Activated naive CD4-positive, alpha-beta T cell treated with anti-CD3 and anti-CD28 coated beads, Interleukin-2, amount 50 U/mL, for 16 hours (primary cell): ENCODE measurements at places on chromosomes 7 and 10.

DNA sequence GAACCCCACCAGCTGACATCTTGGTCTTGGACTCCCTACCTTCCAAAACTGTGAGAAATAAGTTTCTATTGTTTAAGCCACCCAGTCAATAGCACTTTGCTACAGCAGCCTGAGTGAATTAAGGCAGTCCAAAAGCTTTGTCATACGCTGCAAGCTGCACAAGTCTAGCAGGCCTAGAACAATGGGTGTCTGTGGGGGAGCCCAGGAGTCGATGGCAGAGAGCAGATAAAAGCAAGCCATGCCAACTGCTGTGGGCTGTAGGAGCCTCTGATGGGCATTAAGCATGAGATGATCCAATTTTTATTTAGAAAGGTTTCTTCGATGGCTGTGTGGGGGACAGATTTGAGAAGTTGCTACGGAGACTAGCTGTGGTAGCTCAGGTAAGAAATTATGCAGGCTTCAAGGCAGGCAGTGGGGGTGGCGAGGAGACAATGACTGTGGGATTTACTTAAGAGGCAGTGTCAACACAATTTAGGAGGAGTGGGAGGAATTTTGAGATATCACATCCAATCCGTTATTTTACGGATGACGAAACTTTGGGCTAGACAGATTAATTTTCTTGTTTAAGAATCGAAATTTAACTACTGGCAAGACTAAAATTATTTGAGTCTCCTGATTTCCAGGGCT, 110.4 kb downstream of the NRCAM start:
- DNase-seq = no peak

- no peak for DNase-seq
Observed at GRCh38 chr10:48804740-48805182, 120.1 kb downstream of the WDFY4 start.

DNA sequence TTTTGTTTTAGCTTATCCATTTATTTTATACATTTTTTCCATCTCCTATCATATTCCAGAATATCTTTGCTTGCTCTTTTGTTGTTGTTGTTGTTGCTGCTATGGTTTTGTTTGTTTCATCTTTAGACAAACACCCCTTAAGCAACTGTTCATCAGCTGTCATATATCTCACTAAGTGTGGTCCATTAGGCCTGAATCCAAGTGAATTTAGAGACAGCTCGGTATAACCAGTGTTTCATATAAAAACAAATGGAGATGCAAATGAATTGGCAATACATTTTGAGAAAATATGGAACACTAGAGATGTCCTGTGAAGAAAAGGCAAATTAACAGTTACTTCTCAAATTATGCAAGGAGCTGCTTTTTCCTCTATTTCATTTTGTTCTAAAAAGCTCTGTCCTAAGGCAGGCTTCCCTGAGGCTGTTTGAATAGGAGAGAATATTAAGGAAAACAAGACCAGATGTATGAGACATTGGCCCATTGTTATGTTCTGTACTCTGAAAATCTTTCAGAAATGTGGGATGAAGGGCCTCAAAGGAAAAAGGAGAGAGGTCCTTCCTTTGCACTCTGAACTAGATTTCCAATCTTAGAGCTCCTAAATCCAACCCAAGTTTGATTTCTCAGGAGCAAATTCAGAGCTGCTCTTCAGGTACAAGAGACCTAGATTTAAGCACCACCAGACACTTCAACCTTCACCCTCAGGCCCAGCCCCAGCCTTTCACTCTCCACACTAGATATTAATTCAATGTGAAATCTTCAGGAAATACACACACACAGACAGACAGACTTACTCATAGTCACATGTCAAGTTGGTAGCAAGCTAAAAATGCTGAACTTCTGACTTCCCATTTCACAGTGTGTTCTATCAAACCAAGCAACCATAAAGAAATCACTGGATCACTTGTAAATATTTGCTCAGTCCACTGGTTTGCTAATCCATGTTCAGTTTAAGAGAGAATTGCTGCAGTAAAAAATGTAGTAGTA, 5.4 kb downstream of the TFEC start:
- DNase-seq = no peak

- no peak for DNase-seq
Observed at GRCh38 chr10:86439544-86439943, 72.9 kb upstream of the GRID1 start.

DNA sequence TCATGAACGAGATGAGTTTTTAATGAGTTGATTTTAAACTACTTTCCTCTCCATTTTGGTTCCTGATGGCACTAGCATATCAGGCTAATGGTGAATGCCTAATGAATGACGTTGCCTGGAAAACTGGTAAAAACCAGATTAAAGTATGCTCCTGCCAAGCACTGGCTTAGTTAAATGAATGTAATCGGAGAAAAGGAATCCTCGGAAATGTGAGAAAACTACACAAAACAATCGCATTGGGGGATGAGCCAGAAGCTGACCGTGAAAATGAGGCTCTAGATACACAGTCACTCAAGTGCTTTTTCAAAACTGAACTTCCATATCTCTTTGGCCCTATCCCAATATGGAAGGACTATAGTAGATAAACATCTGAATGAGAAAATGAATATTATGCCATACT, 153.8 kb upstream of the COL1A2 start:
- DNase-seq = no peak

- no peak for DNase-seq
Observed at GRCh38 chr7:17447728-17448478, 149.5 kb downstream of the AHR start.

GRCh38 chr7:150620617-150621371, 11.4 kb downstream of the GIMAP6 start:
- no peak for DNase-seq

- no peak for DNase-seq
Observed at GRCh38 chr10:79020605-79021004, 48.2 kb upstream of the ZMIZ1 start.

- peak; percentile 23 for DNase-seq
Observed at GRCh38 chr7:127252778-127253280, at the start of gene GRM8. TSS of gene GRM8 (minus strand) at chr7:127252941.

DNA sequence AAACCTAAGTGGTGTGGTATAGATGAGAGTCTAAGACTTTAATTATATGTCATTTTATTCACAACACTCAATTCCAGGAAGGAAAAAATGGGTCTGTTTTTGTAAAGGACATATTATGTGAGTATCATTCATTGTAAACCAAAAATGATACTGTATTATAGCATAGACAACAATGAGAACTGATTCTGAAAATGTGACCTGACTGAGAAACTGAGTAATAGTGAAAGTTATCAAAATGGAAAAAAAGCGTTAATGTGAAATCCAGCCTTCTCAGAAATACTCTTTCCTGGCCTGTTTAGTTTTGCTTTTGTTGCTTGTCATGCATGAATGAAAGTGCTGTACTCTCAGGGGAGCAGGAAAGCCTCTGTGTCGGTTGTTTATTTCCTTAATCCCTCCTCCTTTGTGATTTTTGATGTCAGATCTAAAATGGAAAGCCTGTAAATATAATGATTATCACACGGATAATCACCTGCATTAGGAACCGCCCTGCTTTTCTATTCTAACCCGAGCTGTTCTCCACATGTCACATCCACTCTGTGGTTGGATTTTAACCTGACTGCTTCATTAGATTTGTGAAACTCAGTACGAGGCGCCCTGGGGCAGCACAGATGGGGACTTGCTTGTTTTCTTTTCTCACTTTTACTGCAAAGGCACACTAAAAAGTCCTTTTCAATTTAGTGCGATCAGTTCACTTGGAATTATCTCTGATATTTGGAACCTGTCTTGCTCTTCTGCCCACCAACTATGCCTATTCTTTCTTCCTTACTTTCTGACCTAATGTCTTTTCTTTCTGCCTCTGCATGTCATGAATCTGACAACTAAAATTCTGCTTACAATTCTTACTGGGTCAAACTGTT, 240.9 kb upstream of the KAT6B start:
- peak; percentile 58 for DNase-seq

DNA sequence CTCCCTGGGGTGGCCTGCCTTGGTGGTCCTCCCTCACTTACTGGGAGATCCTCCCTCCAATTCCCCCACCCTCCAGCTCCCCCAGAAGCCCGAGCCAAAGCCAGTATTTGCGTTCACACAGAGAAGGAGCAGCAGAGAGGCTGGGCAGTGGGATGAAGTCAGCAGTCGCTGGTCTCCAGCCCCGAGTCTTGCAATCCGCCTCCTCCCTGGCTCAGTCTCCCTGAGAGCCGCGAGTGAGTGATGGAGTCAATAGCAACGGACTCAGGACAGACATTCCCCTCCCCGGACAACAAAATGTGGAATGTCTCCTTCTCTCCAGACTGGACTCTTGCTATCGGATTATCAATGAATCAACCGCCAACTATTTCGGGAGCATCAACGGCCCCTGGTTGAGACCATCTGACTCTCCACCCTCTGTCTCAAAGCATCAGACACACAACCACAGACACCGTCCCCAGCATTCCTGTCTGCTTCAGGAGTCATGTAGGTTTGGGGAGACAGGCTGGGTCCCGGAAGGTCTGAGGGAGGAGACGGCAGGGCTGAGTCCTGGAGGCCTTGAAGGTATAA, 178.4 kb downstream of the SH3PXD2A start:
- DNase-seq = no peak

DNA sequence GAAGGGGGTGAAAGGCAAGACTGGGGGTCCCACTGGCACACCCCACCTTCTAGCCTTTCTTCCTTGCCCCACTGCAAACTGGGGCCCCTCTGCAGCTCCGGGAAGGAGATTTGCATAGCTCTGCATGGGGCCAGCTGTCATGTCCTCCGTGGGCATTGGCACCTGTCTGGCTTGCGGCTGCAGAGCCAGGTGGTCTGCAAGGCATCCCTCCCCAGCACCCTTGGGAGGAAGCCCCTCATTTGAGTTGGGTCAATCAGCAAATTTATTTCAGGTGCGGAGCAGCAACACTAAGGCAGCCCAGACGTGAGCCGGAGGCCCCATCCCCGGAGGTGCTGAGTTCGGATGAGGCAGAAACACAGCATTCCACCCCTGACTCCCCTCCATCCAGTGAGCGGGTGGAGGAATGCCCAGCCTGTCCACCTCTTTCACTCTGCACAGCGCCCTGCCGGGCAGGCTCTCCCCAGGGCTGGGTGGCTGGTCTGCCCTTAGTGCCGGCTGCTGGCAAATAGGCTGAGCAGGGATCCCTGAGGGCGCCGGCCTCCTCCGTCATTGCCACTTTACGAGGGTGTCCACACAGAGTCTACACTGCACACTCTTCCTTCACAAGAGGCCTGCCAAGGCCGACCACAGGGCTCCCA, 143.2 kb downstream of the TCERG1L start:
- no peak for DNase-seq

DNA sequence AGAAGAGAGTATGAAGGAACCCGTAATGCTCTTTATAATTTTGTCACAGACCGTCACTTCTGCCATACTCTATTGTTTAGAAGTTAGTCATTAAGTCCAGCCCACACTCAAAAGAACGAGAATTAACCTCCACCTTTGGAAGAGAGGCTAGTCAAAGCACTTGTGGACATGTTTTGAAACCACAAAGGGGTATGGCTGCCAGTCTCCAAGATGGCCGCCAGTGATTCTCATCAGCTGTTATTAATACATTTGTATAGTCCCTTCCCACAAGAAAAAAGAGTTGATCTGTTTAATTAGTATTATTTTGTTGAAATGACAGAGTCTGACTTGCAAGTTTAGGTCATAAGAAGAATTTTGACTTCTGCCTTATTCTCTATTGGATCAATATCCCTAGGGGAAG, 23.2 kb upstream of the VOPP1 start:
- DNase-seq = no peak

GRCh38 chr10:110792476-110793125, 79.1 kb upstream of the PDCD4 start:
- DNase-seq = no peak
